ENCODE measurements at places on chromosomes 4 and X. TPM values are rescaled to one million over a fixed set of nuclear protein-coding genes. Genes with fewer than 3 reads are reported as not detected.

DNA sequence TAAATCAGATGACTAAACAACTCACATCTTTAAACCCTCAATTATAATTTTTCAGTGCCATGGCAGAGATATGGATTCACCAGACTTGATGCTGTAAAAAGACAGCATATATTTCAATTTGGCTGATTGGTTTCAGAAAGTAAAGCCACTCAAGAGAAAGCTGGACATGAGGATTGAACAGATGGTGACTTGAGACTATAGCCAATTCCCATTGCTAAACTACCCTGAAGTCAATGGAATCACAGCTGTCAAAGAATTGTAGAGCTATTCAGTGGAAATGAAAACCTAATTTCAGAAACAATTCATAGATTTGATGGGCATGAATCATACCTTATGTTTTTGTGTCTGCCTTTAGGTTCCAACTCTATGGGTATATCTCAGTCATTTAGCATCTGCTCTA lies 510.6 kb upstream of the BOD1L1 start:
- DNase-seq: no peak

DNA sequence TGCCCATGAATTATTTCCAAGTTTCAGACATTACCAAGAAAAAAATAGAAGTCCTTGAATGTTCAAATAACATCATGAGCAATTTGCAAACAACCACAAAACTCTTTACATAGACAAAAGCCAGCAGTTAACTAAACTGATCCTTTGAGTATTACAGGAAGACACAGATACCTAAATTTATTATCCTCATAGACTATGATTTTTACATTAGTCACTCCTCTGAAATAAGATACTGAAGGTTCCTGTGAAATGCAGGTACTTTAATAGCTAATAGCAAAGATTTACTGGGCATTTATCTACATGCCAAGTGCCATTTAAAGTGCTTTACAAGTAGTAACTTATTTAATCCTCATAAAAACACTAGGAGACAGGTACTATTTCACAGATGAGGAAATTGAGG lies 37.7 kb downstream of the GPR82 start:
- no peak for DNase-seq

GRCh38 chr4:81659051-81659450 lies 187.3 kb upstream of the RASGEF1B start:
- no peak for DNase-seq

- no peak for DNase-seq
Measured at GRCh38 chr4:138685316-138685715, 330.3 kb upstream of the NOCT start.

DNA sequence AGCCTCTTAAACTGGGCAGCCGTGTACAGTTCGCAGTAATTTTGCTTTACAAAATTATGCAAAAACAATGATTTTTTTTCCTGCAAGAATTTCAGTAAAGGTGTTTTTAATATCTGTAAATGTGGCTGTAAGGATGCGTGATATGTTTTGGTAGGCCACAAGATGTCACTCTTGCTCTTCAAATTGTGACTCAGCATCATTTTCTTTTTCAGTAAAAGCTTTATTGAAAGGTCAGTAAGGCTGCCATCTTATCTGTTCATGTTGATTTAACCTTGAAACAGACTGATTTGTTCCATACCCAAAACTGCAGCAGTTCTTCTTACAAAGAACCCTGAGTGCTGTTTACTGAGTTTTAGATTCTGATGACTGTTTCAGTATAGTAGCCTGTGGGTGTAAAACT lies 39.9 kb downstream of the TXLNG start:
- DNase-seq: no peak

DNA sequence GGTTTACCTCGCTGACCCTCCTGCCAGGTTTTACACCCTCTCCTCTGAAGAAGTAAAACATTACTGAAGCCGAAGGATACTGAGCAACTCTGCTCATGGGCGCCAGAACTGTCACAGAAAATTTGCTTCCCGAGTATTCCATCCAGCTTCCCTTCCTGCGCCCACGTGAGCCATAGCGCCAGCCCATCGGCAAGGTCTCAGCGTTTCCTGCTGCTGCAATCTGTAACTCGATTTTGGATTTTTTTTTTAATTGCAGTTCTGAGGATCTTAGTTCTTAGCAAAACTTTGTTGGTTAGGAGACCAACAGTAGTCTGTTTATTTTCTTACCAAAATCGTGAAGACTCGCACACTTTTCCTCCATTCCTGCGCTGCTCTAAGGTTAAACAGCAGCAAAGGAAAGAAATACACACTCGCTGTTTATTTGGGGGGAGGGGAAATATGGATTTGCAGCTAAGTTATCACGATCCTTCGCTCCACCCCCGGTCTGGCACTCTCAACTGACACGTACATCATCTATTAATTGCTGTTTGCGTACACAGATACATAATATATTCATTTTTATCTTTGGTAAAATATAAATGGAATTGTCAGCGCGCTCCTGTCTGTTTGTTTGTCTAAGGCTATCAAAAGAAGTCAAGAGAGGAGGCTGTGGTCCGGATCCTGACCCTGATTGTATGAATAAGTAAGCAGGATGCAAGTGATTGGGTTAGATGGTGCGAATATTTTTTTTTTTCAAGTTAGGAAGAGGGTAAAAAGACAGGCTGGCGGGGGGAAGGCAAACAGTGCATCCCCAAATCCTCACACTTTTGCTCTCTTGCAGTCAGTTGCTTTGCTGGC lies at the start of gene TLL1:
TSS of gene TLL1 (plus strand) at position 777 of the 837 bp plus-strand sequence. CDS start 668 bp downstream, outside the sequence.
- DNase-seq: peak; percentile 27

GRCh38 chr4:122873821-122874593 lies 47.4 kb downstream of the FGF2 start:
- no peak for DNase-seq

NUDT11 gene
- 8.0 TPM for polyA plus RNA-seq

BEND2 gene
- 0.11 TPM for polyA plus RNA-seq

USP17L15 gene
- not detected for polyA plus RNA-seq

PRR32 gene
- polyA plus RNA-seq: not detected

ANXA5 gene
- polyA plus RNA-seq: 565 TPM

EMCN gene
- polyA plus RNA-seq: 34.4 TPM

COL4A6 gene
- 13.4 TPM for polyA plus RNA-seq

GYPA gene
- polyA plus RNA-seq: 6.5 TPM

Data from left lung (tissue), 14 donors.